ENCODE measurements at places on chromosomes 5 and 9.

DNA sequence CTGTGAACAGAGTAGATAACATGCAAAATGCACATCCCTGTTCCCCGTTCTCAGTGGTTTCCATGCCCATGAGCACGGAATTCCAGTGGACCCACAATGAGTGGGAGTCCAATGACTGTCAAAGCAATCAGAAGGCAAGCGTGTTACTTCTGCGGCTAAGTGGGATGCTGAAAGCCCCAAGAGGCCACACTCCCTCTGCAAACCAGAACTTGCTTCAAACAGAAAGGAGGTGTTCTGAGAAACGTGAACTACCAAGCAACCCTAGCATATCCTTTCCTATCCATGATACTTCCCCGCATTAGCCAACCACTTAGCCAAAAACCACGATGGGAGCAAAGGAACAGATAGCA is 21.7 kb upstream of the MVB12B start:
- DNase-seq = no peak

GRCh38 chr5:81554647-81555046 is 160.7 kb upstream of the ACOT12 start:
- DNase-seq = no peak

DNA sequence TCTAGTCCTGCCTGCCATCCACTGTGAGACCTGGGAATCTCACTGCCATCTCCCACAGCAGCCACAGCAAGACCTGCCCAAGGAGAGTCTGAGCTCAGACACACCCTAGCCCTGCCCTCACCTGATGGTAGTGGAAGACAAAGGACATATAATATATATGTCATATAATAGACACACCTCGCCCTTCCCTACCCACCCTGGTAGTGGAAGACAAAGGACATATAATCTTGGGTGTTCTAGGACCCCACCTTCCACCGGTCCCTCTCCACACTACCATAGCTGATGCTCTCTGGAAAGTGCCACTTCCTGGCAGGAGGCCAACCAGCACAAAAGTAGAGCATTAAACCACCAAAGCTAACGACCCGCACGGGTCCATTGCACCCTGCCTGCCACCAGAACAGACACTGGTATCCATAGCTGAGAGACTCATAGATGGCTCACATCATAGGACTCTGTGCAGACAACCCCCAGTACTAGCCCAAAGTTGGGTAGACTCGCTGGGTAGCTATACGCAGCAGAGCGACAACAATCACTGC is 545.6 kb downstream of the CAAP1 start:
- no peak for DNase-seq

GRCh38 chr5:55904152-55904551 is 53.0 kb downstream of the IL31RA start:
- peak; percentile 77 for DNase-seq

GRCh38 chr5:115170929-115171510 is 1.3 kb upstream of the TRIM36 start:
- no peak for DNase-seq

GRCh38 chr9:6909181-6909580 is 151.4 kb downstream of the KDM4C start:
- no peak for DNase-seq

Measured in brain microvascular endothelial cell (primary cell).